ENCODE measurements at places on chromosomes 3 and 15. TPM values are rescaled to one million over a fixed set of nuclear protein-coding genes. Genes with fewer than 3 reads are reported as not detected.

Gene PLCH1
- total RNA-seq, result 0.60 TPM

Gene PPIP5K1
- total RNA-seq, result 16.7 TPM

Gene C3orf70
- total RNA-seq, result 8.2 TPM

DNA sequence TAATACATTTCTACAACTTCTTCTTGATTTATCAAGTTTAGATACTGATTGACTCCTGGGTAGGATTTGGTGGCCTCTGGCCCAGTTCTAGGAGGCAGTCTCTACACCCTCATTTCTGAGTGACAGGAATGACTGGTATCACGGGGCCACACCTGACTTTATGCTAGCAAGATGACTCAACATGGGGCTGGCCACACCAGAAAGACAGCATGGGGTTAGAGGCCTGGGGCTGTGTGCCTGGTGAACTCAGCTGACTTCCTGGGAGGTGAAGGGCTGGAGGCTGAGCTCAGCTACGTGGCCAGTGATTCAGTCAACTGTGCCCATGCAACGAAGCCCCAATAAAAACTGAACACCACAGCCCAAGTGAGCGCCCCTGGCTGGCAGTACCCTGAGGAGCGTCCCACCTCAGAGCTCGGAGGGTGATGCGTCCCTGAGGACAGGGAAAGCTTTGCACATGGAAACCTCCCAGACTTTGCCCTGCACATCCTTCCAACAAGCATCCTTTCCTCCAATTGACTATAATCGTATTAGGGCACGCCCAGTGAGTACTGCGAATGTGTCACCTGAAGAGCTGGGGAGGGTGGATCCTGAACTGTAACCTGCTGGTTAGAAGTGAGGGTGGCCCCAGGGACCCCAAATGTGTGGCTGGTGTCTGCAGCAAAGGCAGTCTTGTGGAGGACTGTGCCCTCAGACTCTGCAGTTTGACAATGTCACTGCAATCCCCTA is 57.2 kb downstream of the NIPA2 start:
- DNase-seq, result peak; percentile 90

DNA sequence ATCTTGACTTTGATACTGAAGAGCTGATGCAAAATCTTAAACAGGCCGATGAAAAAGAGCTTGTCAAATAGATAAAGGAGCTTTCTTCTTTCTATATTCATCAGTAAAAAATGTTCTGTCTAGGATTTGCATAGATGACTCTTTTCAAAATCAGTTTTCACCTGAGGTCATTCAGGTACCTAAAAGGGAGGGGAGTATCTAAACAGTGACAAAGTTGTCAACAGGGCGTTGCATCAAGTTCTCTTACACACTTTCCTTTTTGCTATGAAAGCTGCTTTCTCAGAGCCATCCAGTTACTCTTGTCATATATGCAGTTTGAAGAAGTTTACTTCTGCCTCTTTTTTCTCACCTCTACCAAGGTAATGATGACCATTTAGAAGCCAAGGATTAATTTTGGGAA is 60.0 kb downstream of the AKAP13 start:
- no peak for DNase-seq

DNA sequence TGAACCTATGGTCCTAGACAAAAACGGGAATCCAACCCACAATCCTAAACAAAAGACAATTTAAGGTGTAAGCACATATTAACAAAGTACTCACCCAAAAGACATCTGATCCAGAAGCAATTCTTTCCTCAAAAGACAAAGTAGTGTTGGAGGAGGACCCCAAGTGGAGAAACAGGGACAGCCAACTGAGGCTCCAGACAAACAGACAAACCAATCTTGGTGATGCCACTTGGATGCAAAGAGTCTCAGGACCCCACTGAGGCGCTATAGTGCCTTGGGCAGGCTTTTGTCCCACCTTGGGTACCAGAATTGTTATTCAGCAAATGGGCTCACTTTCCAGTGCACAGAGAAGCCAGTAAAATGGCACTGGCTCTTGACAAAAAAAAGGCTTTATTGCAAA is 613.8 kb downstream of the DIPK2A start:
- DNase-seq, result no peak

DNA sequence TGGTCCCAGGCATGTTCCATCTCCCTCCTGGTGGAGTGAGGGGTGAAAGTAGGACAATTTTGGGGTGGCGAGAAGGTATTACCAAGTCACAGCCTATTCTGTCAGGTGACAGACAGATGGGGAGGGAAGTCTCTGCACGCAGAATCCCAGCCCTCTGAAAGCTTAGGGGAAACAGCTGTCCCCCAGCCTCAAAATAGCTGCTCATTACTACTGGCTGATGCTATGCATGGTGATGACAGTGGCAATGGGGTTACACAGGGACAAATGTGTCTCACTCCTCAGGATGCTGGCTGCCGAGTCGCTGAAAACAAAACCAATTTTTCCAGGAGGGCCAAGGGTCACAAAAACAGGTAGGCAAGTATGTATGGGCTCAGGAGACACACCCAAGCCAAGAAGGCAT is 68.8 kb upstream of the OXTR start:
- DNase-seq, result no peak

- no peak for DNase-seq
Observed at GRCh38 chr15:50112488-50113186, 6.4 kb downstream of the ATP8B4 start.

Measured in RPMI7951 (cell line).